Fibroblast of gingiva (primary cell): ENCODE measurements at places on chromosomes 4 and X.

DNA sequence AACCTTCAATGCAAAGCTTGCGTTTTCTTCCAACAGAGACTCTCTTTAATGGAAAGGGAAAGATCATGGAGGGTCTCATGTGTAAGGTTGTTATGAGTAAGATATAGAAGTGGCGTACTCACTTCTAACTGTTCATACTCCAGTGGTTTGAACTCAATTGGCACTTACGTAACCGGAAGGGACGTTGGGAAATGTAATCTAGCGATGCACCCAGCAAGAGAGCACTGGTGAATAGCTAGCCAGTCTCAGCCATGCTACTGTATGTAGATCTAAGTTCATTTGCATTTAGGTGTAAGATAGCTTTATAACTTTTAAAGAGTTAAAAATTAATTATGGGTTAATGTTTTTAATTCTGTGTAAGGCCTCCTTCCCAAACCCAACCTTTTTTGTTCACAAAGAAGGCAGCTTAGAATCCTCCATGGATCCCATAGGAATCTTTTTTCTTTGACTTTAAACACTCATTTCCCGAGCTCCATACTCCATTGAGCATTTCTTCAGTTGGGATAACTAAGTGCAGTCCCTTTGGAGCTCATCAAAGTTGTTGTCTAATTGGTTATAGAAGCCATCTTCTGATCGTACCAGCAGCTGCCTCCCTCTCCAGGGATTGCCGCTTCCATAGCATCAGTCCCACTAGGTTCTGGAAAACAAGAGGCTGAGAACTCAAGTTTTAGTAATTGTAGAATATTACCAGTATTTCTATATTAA, 191.1 kb downstream of the RAPGEF2 start:
- no peak for DNase-seq

DNA sequence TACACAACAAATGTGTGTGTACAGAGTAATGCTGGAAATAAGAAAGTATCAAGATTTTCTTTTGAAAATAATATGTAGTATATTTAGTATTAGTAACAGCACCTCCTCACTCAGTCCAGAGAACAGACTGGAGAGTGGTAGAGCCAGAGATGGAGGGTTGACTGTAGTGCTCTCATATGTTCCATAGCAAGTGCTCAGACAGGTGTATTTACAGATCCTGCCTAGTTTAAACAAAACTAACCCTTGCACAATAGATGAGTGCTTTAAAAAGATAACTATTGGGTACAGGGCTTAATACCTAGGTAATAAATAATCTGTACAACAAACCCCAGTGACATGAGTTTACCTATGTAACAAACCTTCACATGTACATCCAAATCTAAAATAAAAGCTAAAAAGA, 381.0 kb upstream of the EMCN start:
- no peak for DNase-seq

- DNase-seq = no peak
These were observed 73.2 kb downstream of the HAUS3 start for GRCh38 chr4:2168469-2169319.

- no peak for DNase-seq
These were observed 63.4 kb downstream of the GRXCR1 start for GRCh38 chr4:42955746-42956505.

- DNase-seq = no peak
These were observed 40.2 kb downstream of the ACTRT1 start for GRCh38 chrX:128012015-128012414.

- DNase-seq = peak; percentile 13
These were observed 226.9 kb downstream of the ARHGAP24 start for GRCh38 chr4:85701861-85702321.

DNA sequence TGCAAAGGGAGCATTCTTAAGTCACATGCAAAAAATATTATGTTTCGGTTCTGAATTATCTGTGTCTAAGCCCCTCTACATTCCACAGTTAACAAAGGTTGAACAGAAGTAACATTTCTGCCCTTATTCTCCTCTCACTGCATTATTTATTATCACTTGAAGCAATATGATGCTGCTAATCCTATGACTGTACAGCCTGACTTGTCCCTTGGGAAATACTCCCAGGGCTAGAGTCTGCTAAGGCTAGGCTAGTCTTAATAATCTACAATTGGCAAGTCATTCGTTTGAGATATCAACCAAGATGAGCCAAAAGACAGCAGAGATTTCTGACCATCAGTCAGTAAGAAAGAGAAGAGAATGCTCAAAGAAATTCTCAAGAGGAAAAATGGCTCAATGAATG, 226.9 kb upstream of the HCCS start:
- DNase-seq = peak; percentile 63

DNA sequence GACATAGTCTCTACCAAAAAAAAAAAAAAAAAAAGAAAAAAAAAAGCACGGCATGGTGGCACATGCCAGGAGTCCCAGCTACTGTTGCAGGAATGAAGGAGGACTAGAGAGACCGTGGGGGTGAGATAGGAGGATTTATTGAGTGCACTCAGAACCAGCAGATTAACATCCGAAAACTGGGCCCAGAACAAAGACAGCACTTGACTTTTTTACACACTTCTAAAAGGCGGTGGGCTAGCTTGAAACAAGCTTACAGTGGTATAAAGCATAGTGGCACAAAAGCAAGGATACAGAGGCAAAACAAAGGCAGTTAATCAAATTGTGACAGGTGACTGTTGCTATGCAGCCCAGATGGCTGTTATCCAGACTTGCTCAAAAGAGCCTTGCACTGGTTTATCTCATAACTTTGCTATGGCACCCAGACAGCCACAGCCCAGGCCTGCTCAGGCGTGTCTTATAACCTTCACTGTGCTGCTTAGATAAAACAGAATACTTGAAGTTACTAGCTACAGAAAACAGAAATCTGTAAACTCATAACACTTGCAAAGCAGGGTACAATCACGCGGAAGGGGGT, 9.9 kb upstream of the PI4K2B start:
- DNase-seq = peak; percentile 27

GRCh38 chrX:77426811-77427210, 20.4 kb upstream of the FGF16 start:
- DNase-seq = peak; percentile 30

- DNase-seq = no peak
These were observed 102.8 kb downstream of the RTL5 start for GRCh38 chrX:72028701-72029470.

DNA sequence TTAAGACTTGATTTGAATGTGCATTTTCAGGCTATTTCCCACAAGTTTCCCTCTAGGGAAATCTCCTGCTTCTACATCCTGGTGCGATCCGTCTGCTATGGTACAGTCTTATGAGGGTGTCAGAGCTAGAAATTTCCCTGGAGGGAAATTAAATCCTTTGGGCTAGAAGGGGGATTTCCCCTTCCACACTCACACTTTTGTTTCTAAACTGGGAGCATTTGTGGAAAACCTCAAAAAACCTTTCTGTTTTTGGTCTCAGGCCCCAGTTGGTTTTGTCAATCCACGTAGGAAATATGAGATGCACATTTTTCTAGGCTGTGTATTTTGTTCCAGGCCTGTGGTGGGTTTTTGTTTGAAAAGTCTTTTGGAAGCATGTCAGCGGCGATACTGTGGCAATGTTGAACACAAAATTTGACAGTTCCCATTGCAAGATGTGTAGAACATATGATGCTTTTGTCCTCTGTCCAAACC, 17.8 kb downstream of the HMGB3 start:
- peak; percentile 63 for DNase-seq

DNA sequence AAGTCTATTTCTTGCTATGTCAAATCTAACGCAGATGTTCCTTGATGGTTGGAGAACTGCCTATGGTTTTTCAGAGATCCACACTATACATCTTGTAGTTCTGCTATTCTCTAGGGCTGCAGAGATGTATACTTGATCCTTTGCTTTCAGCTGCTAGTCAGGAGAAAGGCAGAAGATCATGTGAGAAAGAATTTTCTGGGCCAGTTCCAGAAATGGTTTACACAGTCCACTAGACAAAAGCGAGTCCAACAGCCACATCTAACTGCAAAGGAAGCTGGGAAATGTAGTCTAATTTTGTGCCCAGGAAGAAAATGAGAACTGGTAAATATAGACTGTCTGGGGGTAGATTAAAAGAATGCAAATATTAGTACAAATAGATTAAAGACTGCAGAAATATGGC, 394.3 kb upstream of the SLIT2 start:
- peak; percentile 5 for DNase-seq

DNA sequence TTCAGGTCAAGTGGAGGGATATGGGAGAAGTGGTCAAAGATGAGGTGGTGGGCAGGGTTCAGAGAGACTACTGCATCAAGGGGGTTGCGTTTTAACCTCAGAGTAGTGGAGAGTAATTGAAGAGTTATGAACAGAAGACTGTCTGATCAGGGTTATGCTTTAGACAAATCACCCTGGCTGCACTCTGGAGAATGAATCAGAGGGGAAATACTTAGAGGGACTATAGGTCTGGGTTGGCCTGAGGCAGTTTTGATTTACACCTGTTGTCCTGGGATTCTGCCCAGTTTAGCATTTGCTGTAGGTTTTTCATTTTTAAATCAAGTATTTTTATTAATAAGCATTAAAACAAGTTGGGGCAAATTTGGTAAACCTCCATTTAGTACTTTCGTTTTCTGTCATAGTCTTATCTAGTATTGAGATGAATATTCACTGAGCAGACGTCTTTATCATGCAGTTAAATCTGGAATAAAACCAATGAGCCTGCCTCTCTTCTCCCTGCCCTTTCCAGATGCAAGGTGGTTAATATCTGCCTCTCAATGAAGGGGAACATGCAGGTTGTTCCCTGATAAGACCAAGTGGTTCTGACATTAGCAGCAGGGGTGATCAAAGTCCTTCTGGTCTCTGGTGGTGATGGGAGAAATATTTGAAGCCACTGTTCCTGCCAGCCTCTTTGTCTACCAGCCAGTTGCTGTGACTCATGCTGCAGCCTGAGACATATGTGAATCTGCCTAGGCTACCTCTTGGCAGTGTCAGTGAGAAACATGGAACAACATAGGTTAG, 116.0 kb upstream of the RPS6KA3 start:
- DNase-seq = peak; percentile 0

DNA sequence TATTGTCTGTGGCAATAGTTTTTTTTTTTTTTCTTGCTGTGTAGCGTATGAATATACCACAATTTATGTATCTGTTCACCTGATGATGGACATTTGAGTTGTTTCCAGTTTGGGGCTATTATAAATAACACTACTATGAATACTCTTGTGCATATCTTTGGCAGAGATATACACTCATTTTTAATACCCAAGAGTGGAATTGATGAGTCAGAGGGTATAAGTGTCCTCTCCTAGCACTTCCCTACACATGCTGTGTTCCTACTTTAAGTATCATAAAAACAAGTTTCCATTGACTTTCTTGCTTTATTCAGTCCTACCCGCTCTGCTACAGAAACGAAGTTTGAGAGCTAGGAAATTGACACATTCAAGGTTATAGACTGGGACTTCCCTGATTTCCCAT, 39.8 kb downstream of the XIAP start:
- DNase-seq = peak; percentile 26

- peak; percentile 92 for DNase-seq
These were observed 1299.9 kb downstream of the C4orf33 start for GRCh38 chr4:130395871-130396270.

DNA sequence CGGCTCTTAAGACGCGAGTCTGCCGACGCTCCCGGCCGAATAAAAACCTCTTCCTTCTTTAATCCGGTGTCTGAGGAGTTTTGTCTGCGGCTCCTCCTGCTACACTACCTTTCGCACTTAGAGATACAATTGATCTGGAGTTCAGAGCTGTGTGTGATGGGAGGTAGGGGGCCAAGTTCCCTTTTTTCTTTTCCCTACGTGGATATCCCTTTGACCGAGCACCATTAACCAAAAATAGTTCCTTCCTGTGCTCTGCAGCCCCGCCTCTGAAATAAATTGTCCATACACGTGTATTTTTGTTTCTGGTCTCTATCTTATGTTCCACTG, 555 bp upstream of the PGM2 start:
- no peak for DNase-seq

DNA sequence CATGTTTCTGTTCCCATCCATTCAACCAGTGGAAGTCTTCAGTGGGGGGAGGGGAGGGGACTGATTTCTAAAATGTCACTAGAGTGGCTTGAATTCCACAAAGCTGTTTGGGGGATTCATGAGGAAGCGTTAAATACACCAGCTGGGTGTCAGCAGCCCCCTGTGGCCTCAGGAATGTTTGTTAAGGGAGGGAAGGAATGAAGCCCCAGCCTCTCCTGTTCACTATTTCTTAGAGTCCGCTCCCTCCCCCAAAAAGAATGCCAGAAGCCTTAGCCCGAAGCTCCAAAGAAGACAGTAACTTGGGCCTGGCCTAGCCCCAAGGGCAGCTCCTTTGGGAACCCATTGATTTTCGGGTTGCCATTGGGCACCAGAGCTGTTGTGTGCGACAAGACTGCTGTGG, 3.3 kb downstream of the SHROOM2 start:
- DNase-seq = no peak

DNA sequence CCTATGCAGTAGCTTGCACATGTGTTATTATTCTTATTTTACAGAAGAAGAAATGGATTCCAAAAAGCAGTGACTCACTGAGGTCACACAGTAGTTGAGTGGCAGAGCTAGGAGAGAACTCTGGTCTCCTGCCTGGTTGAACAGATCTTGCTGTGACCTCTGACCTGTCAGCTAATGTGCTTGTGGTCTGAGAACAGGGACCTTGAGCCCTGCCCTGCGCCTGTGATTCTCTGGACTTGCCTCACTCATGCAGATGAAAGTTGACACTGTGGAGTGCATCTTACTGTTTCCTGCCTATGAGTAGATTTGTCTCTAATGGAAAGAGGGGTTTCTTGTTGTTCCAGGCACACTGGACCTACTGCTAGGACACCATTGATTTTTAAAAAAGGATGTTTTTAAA, 32.3 kb downstream of the ETNPPL start:
- no peak for DNase-seq

GRCh38 chr4:90234916-90235547, 107.8 kb downstream of the CCSER1 start:
- no peak for DNase-seq

GRCh38 chr4:153223930-153224329, 19.7 kb downstream of the TRIM2 start:
- DNase-seq = peak; percentile 31

GRCh38 chr4:113052379-113052951, 3.0 kb downstream of the ANK2 start:
- no peak for DNase-seq

GRCh38 chr4:6607368-6608055, 32.5 kb downstream of the MAN2B2 start:
- DNase-seq = no peak

DNA sequence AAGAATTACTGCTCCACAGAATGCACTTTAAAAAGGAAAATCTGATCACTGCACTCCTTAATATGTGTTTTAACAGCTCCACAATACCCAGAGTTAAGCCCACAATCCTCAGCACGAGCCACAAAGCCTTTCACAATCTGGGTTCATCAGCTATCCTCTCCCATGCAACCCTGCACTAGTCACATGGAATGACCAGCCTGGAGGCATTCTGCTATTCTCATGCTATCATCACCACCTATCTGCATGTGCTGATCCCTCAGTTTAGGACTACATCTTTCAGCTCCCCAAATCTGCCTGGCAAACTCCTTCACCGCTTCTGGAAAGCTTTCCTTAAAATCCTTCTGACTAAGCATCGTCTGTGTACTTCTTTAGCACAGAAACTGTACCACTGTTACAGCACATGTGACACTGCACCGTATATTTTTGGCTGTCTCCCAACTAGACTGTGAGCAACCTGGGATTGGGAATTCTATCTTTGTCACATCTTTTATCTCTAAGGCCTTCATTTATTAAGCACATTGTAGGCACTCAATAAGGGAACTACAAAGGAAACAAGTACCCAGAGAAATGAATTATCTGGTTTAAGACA, 18.3 kb upstream of the EIF1AX start:
- no peak for DNase-seq
